Activated naive CD4-positive, alpha-beta T cell treated with anti-CD3 and anti-CD28 coated beads for 36 hours (primary cell): ENCODE measurements at places on chromosomes 13 and 19. TPM values are rescaled to one million over a fixed set of nuclear protein-coding genes. Genes with fewer than 3 reads are reported as not detected.
A peak's percentile ranks its signal among the peaks of the same experiment; 100 is the strongest.

ITPKC gene
- total RNA-seq = 4.7 TPM

WDR88 gene
- total RNA-seq = not detected

GRCh38 chr19:43562698-43563241 is 12.6 kb downstream of the XRCC1 start:
- H3K27me3 ChIP-seq = no peaks in the 10 kb centered on the region
- peak; percentile 88 for DNase-seq
- peak overlapping the region; percentile 25 for H3K4me3 ChIP-seq
- H3K36me3 ChIP-seq = peaks cover 15% of the 10 kb centered on the region
- H3K27ac ChIP-seq = peak overlapping the region; percentile 96

DNA sequence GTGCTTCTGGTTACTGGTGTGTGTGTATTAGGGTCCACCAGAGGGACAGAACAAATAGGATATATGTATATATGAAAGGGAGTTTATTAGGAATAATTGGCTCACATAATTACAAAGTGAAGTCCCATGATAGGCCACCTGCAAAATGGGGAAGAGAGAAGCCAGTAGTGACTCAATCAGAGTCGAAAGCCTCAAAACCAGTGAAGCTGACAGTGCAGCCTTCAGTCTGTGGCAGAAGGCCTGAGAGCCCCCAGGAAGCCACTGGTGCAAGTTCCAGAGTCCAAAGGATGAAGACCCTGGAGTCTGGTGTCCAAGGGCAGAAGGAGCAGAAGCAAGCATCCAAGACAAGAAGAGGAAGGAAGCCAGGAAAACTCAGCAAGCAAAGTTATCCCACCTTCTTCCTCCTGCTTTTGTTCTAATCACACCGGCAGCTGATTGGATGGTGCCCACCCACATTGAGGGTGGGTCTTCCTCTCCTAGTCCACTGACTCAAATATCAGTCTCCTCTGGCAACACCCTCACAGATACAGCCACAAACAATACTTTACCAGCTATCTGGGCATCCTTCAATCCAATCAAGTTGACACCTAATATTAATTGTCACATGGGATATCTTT is 21.7 kb upstream of the SCEL start:
- DNase-seq = no peak
- H3K4me3 ChIP-seq = no peak overlapping the region
- no peak overlapping the region for H3K27ac ChIP-seq
- no peaks in the 10 kb centered on the region for H3K27me3 ChIP-seq
- H3K36me3 ChIP-seq = no peaks in the 10 kb centered on the region

GRCh38 chr13:63773476-63773875 is 2357.8 kb upstream of the PCDH20 start:
- no peaks in the 10 kb centered on the region for H3K27me3 ChIP-seq
- no peak overlapping the region for H3K4me3 ChIP-seq
- H3K4me1 ChIP-seq = no peaks in the 10 kb centered on the region
- H3K36me3 ChIP-seq = no peaks in the 10 kb centered on the region
- H3K27ac ChIP-seq = no peak overlapping the region

DNA sequence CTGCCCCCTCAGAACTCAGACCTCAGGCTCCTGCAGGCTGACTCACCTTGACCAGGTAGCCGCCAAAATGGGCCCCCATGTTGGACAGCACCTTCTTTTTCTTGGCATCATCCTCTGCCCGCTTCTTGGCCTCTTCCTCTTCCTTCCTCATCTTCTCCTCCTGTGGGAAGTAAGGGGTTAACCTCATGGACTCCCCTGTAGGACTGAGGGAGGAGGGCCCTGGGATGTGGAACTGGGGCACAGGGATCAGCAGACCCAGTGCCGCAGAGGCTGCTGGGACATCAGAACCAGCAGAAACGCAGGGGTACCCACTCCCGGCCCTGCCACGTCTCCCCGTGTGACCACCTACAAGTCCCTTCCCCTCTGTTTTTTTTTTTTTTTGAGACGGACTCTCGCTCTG is 11.1 kb downstream of the TNNT1 start:
- H3K27me3 ChIP-seq = peaks cover 31% of the 10 kb centered on the region
- no peaks in the 10 kb centered on the region for H3K36me3 ChIP-seq
- no peak overlapping the region for H3K4me3 ChIP-seq
- DNase-seq = no peak
- no peak overlapping the region for H3K27ac ChIP-seq
